ENCODE measurements at places on chromosomes 13 and 19. TPM values are rescaled to one million over a fixed set of nuclear protein-coding genes. Genes with fewer than 3 reads are reported as not detected.
A peak's percentile ranks its signal among the peaks of the same experiment; 100 is the strongest.

GRCh38 chr19:41703602-41704293 is 4.7 kb upstream of the CEACAM5 start:
- no peak overlapping the region for H3K27ac ChIP-seq
- H3K4me1 ChIP-seq, result no peaks in the 10 kb centered on the region
- no peak for DNase-seq
- H3K36me3 ChIP-seq, result no peaks in the 10 kb centered on the region
- peaks cover 3% of the 10 kb centered on the region for H3K27me3 ChIP-seq
- H3K4me3 ChIP-seq, result no peak overlapping the region

- peaks cover 6% of the 10 kb centered on the region for H3K36me3 ChIP-seq
- no peak overlapping the region for H3K4me3 ChIP-seq
- H3K27ac ChIP-seq, result no peak overlapping the region
- H3K27me3 ChIP-seq, result no peaks in the 10 kb centered on the region
These were observed 17.3 kb upstream of the GDF15 start for GRCh38 chr19:18368504-18369222.

- H3K36me3 ChIP-seq, result peaks cover 6% of the 10 kb centered on the region
- no peaks in the 10 kb centered on the region for H3K27me3 ChIP-seq
- DNase-seq, result no peak
- H3K27ac ChIP-seq, result no peak overlapping the region
- no peak overlapping the region for H3K4me3 ChIP-seq
- no peaks in the 10 kb centered on the region for H3K4me1 ChIP-seq
These were observed 10.5 kb upstream of the B3GNT3 start for GRCh38 chr19:17784201-17785008.

- no peaks in the 10 kb centered on the region for H3K4me1 ChIP-seq
- DNase-seq, result no peak
- no peaks in the 10 kb centered on the region for H3K36me3 ChIP-seq
- no peak overlapping the region for H3K4me3 ChIP-seq
- H3K27ac ChIP-seq, result no peak overlapping the region
- H3K27me3 ChIP-seq, result no peaks in the 10 kb centered on the region
These were observed 26.7 kb upstream of the C19orf12 start for GRCh38 chr19:29741776-29742175.

- no peak for DNase-seq
- H3K27me3 ChIP-seq, result no peaks in the 10 kb centered on the region
- no peak overlapping the region for H3K4me3 ChIP-seq
These were observed 35.7 kb upstream of the TPM4 start for GRCh38 chr19:16040642-16041041.

GRCh38 chr13:93505104-93505952 is 278.7 kb downstream of the GPC6 start:
- no peak for DNase-seq
- no peaks in the 10 kb centered on the region for H3K27me3 ChIP-seq
- H3K4me3 ChIP-seq, result no peak overlapping the region
- H3K36me3 ChIP-seq, result no peaks in the 10 kb centered on the region
- no peak overlapping the region for H3K27ac ChIP-seq

DNA sequence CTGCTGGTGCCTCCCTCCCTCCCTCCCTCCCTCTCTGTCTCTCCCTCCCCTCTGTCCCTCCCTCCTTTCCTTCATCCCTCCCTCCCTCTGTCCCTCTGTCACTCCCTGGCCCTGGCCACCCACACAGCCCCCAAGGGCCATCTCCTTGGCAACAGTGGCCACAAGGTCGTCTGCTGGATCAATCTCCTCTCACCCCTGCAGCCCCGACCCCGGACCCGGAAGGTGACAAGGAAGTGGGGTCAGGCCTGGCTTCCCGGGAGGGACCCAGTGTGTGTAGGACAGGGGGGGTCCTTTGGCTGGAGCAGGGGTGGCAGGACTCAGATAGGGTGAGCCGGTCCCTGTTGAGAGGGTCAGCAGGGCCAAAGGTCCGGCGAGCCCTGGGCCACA is 21.9 kb upstream of the TCF3 start:
- H3K4me3 ChIP-seq, result no peak overlapping the region
- H3K36me3 ChIP-seq, result no peaks in the 10 kb centered on the region
- no peaks in the 10 kb centered on the region for H3K27me3 ChIP-seq
- no peak overlapping the region for H3K27ac ChIP-seq

DNA sequence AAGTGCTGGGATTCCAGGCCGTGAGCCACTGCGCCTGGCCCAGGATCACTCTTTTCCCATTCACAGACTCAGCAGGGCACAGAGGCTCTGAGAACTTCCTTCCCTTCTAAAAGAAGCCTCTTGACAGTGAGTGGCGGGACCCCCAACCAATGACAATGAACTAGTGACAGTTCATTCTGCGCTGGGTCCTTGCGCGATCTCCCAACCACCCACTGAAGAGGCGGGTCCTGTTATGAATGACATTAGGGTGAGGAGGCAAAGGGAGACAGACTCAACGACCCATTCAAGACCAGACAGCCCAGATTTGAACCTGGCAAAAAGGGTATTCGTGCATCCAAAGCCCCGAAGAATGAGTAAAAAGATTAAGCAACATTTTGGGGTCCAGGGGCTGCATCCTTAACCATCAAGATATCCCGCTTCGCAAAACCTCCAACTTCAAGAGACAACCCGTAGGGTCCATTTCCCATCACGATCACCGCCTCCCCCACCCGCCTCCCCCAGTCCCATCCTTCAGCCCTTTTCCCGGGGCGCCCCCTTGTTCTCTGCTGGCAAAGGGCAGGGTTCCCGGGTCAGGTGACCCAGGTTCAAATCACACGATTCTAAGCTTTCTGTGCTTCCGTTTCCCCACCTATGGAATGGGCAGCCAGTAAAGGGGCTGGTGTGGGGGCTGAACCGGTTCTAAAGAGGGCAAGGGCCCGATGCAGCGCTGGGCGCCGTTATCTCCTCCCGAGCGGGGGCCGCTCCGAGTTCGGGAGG is 719 bp downstream of the SUGP2 start:
- H3K27me3 ChIP-seq, result no peaks in the 10 kb centered on the region
- H3K36me3 ChIP-seq, result peaks cover 1% of the 10 kb centered on the region
- peak overlapping the region; percentile 99 for H3K4me3 ChIP-seq
- peak; percentile 65 for DNase-seq

DNA sequence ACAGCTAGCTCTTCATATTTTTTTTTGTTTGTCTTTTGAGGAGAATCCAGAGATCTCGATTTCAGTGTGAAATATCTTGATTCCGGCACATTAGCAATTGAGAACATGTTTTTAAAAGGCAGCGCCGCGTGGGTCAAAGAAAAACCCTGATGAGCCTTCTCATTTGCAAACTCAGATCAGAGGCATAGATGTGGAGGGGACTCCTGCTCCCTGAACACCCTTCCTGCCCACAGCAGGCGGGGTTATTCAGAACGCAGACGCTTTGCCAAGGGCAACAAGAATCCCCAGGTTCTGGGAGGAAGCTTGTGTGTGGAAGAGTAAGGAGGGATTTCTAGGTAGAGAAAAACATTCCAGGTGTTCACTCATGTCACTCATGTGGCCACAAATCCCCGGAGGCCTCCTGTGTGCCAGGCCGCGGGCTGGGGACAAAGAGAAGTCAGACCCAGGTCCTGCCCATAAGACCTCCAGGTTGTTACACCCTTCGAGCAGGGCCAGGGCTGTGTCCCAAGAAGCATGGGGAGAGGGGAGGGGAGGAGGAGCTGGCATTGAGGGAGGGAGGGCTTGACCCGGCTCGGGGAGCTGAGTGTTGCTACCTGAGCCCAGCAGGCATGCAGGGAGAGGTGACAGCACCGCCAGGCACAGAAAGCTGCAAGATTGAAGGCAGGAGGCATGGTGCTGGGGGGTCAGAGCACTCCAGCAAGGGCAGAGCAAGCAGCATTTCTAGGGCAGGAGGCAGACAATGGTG is 15.9 kb upstream of the IGLON5 start:
- 0 out of 2 replicates have a peak, but pooled peaks cover 2% of the 10 kb centered on the region for H3K27me3 ChIP-seq
- no peak overlapping the region for H3K4me3 ChIP-seq
- H3K27ac ChIP-seq, result no peak overlapping the region
- no peak for DNase-seq

- no peak overlapping the region for H3K27ac ChIP-seq
- no peaks in the 10 kb centered on the region for H3K27me3 ChIP-seq
- H3K4me1 ChIP-seq, result 0 out of 2 replicates have a peak, but pooled peaks cover 3% of the 10 kb centered on the region
These were observed 8.5 kb upstream of the TUBB4A start for GRCh38 chr19:6510618-6511017.

GRCh38 chr19:29079356-29080032 is 133.5 kb downstream of the UQCRFS1 start:
- H3K27me3 ChIP-seq, result no peaks in the 10 kb centered on the region
- no peak overlapping the region for H3K27ac ChIP-seq
- no peak overlapping the region for H3K4me3 ChIP-seq
- DNase-seq, result no peak
- no peaks in the 10 kb centered on the region for H3K36me3 ChIP-seq

GRCh38 chr13:62173958-62174357 is 758.3 kb upstream of the PCDH20 start:
- no peaks in the 10 kb centered on the region for H3K27me3 ChIP-seq
- H3K4me1 ChIP-seq, result no peaks in the 10 kb centered on the region
- no peak overlapping the region for H3K4me3 ChIP-seq
- no peak for DNase-seq
- no peaks in the 10 kb centered on the region for H3K36me3 ChIP-seq
- no peak overlapping the region for H3K27ac ChIP-seq

DNA sequence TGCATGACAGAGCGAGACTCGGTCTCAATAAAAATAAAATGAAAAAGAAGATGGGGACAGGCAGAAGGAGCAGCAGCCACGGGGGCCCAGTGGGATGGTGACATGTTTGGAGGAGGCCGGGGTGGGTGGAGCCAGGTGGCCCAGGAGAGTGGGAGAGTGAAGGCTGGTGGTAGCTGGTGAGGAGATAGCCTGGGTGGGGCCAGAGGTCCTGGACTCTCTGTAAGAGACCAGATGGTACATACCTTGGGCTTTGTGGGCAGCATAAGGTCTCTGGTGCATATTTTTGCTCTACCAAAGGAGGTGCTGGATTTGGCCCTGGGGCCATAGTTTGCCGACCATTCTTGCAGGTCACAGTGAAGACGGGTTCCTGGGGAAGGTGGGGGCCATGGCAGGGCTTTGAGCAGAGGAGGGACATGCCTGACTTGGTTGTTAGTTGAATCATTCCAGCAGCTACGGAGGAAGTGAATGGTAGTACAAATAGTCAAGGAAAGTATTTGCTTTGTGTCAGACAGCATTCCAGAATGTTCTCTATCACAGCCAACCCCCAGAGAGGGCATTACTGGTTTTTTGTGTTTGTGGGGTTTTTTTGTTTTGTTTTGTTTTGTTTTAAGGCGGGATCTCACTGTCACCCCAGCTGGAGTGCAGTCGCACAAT is 69.1 kb downstream of the ARHGEF18 start:
- H3K27me3 ChIP-seq, result no peaks in the 10 kb centered on the region
- no peak overlapping the region for H3K27ac ChIP-seq
- no peak overlapping the region for H3K4me3 ChIP-seq

- H3K4me1 ChIP-seq, result no peaks in the 10 kb centered on the region
- no peaks in the 10 kb centered on the region for H3K36me3 ChIP-seq
- H3K27me3 ChIP-seq, result 0 out of 2 replicates have a peak, but pooled peaks cover 3% of the 10 kb centered on the region
- H3K4me3 ChIP-seq, result no peak overlapping the region
These were observed 192.6 kb upstream of the SERP2 start for GRCh38 chr13:44180876-44181536.

DNA sequence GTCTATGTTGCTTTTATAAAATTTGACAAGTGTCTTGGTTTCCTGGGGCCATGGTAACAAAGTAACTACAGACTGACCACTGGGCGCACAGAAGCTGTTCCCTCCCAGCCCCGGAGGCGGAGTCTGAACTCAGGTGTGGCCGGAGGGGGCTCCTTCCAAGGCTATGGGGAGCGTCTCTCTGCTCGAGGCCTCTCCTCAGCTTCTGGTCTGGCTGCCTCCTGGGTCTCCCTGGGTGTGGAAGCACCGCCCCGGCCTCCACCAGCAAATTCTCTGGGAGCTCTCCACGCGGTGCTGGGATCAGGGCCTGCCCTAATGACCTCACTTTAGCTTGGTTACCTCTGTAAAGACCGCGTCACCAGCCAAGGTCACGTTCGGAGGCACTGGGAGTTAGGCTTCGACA is 45.7 kb upstream of the F7 start:
- no peak overlapping the region for H3K27ac ChIP-seq
- no peaks in the 10 kb centered on the region for H3K36me3 ChIP-seq
- H3K4me3 ChIP-seq, result no peak overlapping the region
- H3K27me3 ChIP-seq, result no peaks in the 10 kb centered on the region
- DNase-seq, result no peak

GRCh38 chr19:41327076-41327575 is 17.2 kb downstream of the CCDC97 start:
- DNase-seq, result no peak
- H3K27me3 ChIP-seq, result no peaks in the 10 kb centered on the region
- peaks cover 6% of the 10 kb centered on the region for H3K36me3 ChIP-seq
- peak overlapping the region; percentile 93 for H3K27ac ChIP-seq
- peak overlapping the region; percentile 77 for H3K4me3 ChIP-seq

GRCh38 chr13:45219938-45220375 is 19.1 kb upstream of the KCTD4 start:
- H3K27ac ChIP-seq, result no peak overlapping the region
- no peak overlapping the region for H3K4me3 ChIP-seq
- H3K36me3 ChIP-seq, result no peaks in the 10 kb centered on the region
- no peaks in the 10 kb centered on the region for H3K27me3 ChIP-seq

C19orf85 gene
- not detected for total RNA-seq

GDF15 gene
- total RNA-seq, result 2.2 TPM

KLF2 gene
- 12.4 TPM for total RNA-seq

Data from GM12878 (cell line).